Activated CD8-positive, alpha-beta memory T cell treated with anti-CD3 and anti-CD28 coated beads for 1 hour (primary cell): ENCODE measurements at places on chromosomes 3 and 15.

DNA sequence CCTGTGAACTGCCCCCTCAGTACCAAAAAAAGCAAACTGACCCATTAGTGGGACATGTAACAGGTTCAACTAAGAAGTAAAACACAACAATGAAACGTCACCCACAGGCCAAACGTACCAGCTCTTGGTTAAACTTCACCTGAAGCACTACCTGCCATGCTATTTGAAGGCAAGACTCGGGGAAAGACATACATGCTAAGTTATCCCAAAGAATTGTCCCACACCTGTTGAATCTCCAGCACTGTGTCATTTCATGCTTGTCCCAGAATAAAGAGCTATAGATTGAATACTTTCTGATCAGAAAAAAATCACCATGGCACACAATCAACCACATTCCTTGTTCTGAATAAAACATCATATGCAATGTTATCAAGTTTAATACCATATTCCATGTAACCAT is 195.4 kb upstream of the WNT5A start:
- DNase-seq: no peak

DNA sequence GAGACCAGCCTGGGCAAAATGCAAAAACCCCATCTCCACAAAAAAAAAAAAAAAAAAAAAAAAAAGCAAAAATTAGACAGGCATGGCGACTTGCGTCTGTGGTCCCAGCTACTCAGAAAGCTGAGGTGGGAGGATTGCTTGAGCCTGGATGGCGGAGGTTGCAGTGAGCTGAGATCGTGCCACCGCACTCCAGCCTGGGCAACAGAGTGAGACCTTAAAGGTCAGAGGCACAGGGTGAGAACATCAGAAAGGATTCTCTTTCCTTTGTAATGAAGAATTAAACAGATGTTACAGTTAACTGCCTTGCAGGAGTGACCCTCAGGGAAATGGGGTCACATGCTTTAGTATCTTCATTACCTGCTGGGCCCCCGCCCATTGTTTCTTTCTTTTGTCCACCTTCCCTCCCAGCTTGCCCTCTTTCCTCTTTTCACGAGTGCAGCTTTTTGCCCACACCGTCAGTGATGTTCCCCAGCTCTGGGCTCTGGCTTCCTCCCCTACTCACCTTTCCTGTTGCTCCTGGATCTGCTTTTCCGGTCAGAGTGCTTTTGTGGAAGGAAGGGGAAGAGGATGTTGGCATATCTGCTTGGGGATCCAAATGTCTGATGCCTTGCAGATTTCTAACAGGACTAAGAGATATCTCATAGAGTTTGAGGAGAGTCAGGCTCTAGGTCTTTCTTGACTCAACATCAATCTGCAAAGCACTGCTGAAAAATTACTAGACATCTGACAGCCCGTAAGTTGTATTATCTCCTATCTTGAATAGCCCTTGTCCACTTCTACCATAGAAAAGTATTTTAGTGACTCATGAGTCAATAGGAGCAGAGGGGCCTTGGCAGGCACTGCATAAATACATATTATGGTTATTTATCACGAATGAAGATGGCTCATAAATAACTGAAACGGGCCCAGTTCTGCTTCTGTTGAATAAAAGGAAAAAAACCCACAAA is 35.6 kb upstream of the NDUFB4 start:
- DNase-seq: no peak

DNA sequence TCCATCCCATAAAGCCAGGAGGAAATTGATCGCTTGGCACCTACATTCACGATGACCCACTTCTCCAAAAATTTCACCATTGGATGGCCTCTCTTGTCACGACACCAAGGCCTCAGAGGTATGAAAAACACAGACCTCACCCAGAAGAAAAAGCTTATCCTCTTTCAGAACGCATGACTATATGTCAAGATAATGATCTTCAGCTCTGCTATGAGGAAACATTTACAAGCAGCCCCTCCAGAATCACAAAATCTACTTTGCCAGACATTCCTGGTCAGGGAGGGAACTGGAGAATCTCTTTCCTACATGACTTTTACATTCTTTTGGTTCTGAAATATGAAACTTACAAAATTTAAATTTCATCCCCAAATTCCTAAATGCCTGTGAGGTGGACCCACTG is 122.7 kb downstream of the WNT5A start:
- DNase-seq: no peak

DNA sequence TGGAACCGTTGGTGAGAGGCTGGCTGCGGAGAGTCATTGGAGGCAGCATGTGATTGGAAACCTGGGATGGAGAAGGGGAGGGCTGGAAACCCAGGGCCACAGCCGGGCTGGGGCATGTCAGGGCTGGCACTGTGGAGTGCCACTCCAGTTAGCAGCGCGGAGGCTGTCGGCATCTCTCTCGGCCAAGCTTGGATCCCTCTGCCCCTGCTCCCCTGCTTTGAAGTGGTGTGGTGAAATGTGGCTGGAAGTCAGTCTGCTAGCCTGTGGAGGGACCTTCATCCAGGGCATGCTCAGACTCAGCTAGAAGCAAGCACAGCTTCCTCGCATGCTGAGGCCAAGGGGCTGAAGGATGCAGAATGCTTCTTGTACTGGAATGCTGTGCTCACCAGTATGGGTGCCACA is 13.5 kb downstream of the SLCO3A1 start:
- no peak for DNase-seq

GRCh38 chr3:139534455-139534812 is 5.1 kb downstream of the RBP1 start:
- no peak for DNase-seq

GRCh38 chr3:196756732-196757131 is 17.1 kb downstream of the PAK2 start:
- DNase-seq: no peak

DNA sequence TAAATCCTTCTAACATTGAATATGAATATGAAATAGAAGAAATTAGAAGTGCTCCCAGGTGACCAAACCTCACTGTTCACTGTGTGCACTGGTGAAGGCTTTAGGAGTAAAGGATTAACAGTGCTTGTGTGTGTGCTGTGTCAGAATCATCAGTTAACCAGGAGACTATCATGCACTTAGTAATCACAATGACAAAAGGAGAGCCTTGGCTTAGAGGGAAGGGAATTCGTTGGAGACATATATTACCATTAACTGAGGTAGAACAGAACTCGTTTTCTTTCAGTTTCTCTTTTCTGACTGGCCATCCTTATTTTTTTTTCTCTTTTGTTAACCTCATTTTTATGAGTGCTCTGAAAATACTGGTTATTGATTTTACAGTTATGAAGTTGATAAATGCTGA is 213.3 kb upstream of the GBE1 start:
- DNase-seq: no peak

- DNase-seq: no peak
These were observed 32.6 kb downstream of the ALS2CL start for GRCh38 chr3:46660543-46661523.

- DNase-seq: no peak
These were observed 291.9 kb upstream of the NR2F2 start for GRCh38 chr15:96038650-96039049.

DNA sequence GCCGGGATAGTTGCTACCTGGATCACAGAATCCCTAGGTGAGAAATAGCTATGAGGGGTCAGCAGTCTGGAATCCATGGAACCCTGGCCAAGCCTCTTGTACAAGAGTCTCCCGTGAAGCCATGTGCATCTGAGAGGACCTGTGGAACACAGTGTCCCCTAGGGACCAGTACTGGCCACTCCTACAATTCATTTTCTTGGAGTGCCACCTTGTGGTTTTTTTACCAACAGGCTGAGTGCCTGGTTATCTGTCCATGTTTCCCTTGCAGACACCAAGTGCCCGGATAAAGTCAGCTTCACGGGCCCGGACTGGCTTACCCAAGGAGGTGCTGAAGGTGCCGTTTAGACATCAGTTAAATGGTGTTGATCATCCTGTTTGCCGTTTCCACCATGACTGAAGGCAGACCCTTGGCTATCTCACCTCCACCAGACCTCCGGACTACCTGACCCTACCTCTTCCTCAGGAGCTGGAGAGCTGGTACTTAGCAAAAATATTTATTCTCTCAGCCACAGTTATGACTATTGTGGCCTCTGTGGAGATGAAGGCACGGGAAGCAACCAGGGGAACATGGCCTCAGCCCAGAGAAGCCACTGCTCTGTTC is 93.9 kb downstream of the RBPMS2 start:
- DNase-seq: no peak

DNA sequence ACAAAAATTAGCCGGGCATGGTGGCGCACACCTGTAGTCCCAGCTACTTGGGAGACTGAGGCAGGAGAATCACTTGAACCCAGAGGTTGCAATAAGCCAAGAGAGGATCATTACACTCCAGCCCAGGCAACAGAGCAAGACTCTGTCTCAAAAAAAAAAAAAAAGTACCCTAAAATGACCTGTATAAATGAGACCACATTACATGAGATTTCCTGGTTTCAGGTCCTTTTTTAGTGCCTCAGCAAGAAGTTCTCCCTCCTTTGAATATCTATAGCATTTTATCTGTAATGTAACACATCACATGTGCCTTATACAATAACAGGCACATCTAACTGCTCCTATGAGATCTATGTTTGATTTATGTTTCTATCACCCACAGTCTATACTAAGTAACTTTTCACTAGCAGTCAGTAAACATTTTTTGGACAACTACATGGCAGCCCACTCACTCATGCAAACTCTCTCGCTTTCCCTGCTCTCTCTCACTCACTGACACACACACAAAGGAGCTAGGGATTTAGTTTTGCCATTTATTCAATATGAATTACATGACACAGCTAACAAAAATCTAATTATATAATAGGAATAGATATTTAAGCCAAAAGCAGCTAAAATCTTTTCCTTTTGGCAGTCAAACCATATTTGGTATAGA is 34.1 kb downstream of the ADAM10 start:
- no peak for DNase-seq

DNA sequence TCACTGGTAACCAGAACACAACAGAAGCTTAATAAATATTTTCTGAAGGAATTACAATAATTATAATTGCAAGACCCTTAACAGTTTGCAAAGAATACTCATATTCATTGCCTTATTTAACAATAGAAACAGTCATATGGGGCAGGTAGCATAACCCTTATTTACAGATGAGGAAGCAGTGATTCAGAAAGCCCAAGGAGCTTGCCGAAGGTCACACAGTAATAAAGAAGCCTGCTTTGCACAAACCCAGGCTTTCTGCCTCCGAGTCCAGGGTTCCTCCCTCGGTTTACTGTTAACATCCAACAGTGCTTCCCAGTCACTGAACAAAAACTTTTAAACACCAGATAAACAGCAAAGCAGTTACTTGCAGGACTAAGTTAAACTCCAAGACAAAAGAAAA is 35.3 kb downstream of the SRGAP3 start:
- DNase-seq: no peak

- no peak for DNase-seq
These were observed 711 bp downstream of the XXYLT1 start for GRCh38 chr3:195270079-195270816.
